ENCODE measurements at places on chromosomes 5 and 9.

GRCh38 chr5:170848033-170848432 is 13.8 kb upstream of the RANBP17 start:
- no peak for DNase-seq

GRCh38 chr9:69898714-69899209 is 78.1 kb downstream of the CFAP95 start:
- no peak for DNase-seq

DNA sequence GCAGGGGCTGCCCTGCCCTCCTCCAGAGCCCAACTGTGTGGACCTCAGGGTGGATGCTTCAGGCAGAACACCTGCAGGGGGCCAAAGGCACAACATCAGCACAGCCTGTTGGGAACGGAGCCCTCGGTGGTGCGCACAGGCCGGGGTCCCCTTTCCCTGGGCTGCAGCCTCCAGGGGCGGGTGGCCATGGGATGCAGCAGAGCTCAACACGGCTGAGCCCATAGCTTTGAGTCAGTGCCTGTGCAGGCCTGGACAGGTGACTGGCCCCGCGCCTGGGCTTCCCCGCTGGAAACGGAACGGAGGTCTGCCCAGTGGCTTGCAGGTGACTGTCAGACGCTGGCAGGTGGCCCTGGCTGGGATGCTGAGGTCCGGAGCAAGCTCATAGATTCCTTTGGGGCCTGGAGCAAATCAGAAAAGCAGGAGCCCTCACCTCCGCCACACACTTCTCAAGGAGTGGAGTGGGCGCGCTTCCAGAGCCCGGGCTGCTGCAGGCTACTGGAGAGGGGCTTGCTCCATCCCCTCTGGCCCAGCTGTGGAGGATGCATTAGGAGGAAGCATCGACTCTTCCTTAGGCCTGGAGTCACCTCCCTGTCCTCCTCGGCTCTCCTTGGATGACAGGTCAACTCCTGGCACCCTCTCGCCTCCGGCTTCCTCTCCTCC is 69.8 kb upstream of the RNU6ATAC start:
- no peak for DNase-seq

- no peak for DNase-seq
Measured at GRCh38 chr5:126998895-126999570, 31.3 kb downstream of the MARCHF3 start.

- no peak for DNase-seq
Measured at GRCh38 chr5:150234576-150235499, 45.0 kb downstream of the SLC6A7 start.

DNA sequence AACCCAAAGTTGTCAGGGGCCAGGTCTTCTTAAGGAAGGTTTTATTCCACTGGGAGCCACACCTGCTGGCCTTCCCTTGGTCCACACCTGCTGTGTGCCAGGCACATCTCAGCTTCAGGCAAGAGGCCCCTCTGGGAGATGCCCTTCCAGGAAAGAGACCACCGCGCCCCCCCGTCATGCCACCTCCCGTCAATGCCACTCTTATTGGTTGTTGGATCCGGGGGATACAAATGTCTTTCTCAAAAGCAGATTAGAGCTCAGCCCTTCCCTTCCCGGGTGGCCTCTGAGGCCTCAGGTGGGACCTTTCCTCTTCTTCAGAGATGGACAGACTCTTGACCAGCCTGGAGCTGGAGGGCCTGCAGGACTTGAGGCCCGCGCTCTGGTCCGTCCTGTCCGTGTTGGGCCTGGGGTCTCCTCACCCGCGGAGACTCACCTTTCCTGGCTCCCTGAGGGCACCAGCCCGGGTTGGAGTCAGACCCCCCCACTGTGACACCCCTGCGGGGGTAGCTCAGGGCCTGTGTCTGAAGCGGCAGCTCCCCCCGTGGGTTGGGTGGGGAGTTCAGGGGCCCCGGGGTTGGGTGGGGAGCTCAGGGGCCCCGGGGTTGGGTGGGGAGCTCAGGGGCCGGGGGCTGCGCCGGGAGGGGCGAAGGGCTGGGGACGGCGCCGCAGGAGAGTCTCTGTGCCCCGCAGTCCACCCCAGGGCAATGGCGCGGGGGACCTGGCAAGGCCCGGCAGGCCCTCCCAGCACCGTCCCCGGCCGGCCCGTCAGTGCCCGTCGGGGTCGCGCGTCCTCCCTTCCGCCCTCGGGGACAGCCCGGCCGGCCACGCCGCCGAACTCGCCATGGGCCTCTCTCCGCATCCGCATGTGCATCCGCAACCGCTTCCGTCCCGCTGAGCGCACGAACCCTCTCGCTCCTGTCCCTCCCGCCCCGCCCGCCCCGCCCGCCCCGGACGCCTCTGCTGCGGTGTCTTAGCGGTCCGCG is 3.7 kb upstream of the SLC9A3 start:
- DNase-seq: no peak

DNA sequence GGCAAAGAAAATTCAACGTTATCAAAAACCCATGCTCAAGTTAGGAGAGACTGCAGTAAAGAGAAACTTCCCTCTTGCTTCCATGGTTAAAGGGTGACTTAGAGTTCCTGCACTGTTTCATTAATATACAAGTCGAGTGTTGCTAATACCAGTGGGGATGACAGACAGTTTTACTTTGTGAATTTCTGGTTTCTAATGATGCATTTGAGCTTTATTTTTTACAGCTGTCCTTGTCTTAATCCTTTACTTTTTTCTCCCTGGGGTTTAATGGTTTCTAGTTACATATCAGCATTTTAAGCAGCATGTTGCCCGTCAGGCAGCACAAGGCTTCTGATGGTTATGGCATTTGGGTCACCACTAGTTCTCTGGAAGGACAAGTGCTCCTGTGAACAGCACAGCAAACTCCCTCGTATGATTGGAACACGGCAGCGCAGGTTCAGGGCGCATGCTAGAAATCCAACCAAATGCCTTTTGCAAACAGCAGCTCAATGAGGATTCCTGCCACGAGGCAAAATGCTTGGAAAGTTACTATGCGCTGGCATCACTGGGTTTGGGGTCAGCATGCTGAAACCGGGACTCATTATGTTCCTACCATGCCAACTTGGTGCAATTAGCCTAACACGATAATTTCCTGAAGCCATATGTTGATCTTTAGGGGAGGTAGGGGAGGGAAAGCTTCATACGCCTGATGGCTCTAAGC is 463.8 kb downstream of the BNC2 start:
- no peak for DNase-seq

DNA sequence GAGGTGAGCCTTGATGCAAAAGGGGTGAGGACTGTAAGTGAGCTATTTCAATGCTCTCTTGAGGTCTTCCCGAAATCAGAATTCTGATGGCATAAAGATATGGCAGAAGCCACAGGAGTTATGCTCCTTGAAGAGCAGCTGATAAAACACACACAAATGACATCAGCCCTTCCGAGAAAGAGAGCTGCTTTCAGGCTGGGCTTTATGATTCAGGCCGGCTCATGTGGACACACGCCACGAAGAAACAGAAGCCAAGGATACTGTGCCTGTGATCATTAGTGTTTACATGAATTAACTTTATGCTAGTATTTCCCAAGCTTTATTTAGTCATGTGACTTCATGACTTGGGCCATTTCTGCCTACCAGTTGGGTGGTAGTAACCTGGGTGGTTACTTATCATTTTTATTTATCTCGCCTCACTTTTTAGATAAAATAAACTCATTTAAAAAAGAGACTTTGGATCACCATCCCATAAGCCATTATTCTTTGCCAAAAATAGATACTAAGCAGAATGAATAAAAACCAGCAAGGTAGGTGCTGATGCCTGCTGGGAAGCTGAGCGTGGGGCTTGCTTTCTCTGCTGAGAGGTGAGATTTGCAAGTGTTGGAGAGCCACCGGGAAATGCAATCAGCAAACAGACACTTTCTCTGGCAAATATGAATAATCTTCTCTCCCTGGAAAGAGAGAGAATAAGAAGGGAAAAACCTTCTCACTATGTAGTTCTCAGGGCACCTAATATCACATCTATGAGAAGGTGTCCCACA is 73.0 kb upstream of the SLC25A51 start:
- no peak for DNase-seq

DNA sequence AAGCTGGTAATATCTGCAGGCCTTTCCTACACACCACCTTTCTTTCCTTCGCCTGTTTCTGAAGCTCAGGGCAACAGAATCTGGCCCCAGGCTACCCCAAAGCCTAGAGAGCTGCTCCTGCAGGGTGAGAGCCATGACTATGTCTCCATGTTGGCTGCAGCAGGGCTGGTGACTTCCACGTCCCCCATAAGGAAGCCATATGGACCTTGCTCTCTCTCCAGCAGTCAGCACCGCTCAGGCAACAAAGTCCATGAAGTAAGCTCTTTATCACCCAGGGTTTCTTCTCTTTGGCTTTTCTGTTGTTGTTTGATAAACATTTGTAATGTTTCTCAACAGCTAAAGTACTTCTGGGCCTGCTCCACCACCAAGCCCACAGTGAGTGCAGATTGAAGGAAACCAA is 125.2 kb downstream of the SLIT3 start:
- DNase-seq: no peak

DNA sequence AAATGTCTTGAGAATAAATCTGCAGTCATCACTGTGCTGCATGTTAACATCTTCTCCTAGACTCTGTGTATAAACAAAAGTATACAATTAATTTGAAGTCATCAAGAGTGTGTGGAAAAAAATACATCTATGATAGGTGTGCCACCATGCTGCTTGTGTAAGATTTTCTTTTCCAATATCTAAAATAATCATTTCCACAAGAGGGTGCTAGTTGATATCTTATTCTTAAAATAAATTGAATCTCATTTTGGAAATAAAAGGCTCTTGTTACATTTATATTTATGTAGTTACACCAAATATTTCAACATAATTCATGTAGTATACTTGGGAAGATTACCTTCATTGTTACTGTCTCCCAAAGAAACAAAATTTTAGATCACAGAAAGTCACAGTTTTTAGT is 14.1 kb upstream of the MOCS2 start:
- no peak for DNase-seq

DNA sequence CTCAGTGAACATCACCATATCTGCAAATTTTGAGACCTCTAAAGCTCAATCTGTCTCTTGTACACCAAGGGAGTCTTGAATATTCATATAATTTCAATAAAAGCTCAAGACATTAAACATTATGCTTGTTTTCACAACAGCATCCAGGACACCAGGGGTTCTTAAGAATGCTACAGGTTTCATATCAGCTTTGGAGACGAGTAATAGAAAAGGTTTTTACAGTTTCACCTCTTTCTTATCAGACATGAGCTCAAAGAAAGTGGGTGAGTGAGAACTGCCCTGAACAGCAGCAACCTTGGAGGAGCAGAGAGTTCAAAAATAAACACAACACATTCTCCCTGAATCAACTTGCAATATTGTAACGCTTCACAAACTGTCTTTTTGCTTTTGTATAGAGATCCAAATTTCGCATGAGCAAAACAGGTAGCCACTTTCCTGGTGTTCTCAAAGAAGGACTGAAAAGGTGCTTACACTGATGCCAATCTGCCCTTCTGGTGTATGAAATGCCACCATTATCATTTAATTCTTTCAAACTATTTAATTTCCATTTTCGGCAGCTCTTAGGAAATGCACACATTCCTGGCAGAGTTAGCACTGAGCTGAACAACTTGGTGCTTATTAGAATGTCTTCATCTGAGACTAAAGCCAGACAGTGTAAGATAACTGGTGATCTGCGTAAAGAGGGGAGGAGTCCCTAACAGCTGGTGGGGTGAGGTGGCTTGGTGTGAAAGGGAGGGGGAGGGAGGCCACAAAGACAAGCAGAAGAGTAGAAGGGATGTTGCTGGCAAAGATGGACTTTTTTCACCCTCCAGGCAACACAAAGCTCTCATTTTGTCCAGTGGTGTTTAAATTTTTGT is 535.3 kb downstream of the PDE4D start:
- DNase-seq: no peak

- DNase-seq: no peak
Measured at GRCh38 chr9:33407061-33407460, 4.7 kb upstream of the AQP7 start.

DNA sequence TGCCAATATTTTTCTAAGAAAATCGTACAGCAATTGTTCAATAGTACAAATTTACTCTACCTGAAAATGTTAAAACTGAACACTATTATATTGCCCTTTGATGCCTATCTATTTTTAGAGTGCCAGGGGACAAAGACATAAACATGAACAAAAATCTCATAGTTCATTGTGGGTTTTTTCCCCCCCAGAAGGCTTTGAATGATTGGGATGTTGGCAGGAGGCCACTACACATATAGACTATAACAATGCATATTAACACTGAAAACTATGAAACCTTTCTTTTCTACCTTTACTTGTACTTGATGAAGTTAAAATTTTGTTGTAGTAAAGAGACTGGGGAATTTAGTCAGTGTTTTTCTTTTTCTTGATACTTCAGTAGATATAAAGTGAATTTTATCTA is 12.5 kb downstream of the PRDM6 start:
- no peak for DNase-seq

DNA sequence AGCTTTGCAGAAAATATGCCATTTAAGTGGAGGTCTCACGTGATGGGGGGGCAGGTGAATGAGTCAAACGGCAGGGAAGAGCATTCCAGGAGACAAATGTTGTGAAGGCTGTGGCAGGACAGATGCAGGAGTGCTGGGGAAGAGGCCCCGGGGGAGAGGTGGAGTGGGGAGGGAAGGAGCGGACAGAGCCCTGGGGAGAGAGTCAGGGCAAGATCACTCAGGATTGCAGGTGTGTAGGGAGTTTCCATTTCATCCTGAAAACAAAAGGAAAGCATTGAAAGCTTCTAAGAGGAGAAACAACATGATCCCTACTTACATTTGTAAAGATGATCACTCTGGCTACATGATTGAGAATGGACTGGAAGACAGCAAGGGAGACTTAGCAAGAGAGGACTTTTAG is 323.3 kb downstream of the ASTN2 start:
- no peak for DNase-seq

- peak; percentile 89 for DNase-seq
Measured at GRCh38 chr5:157172403-157172802, 6.3 kb upstream of the GARIN3 start.

DNA sequence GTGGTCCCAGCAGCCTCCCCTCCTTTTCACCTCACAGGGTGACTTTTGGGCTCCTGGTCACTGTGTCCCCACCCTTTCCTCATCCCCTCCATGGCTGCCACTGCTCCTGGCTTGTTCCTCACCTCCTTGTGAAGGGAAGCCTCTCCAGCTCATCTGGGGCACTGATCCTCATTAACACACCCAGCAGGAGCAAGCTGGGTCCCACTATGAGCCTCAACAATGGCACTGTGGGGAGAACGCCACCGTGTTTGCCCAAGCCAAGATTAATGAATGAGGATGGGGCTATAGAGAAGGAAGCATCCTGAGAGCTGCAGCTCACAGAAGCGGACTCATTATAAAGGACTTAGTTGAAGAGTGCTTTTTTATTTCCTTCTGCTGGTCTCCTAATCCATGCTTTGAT is 118.4 kb downstream of the MARCHF11 start:
- DNase-seq: no peak

DNA sequence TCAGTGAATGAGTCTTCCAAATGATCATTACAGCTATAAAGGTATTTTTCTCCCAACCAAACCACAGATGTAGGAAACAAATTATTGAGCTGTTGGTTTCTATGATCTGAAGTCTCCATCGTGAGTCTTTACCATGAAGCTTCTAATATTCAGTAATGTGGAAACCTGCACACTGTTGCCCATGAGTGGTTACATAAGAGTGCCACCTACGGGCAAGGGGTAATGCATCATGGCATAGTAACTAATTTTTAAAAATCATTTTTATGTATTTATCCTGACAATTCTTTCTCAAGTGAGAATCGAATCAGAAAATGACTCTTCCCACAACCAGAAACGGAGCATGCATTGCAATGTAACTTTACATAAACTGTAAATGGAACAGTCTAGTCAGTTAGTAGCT is 282.5 kb upstream of the SMARCA2 start:
- DNase-seq: no peak

- no peak for DNase-seq
Measured at GRCh38 chr5:157107508-157107907, 1.3 kb downstream of the HAVCR2 start.

- DNase-seq: no peak
Measured at GRCh38 chr9:127837346-127837745, 17.1 kb downstream of the ENG start.

GRCh38 chr5:172447646-172448365 is 6.5 kb downstream of the SH3PXD2B start:
- no peak for DNase-seq

Measured in stimulated activated CD8-positive, alpha-beta memory T cell treated with anti-CD3 and anti-CD28 coated beads, Interleukin-4, amount 100 ng/mL, for 48 hours (primary cell).